ENCODE measurements at places on chromosomes 4 and X.

- DNase-seq, result no peak
Observed at GRCh38 chr4:92334716-92335350, 31.1 kb downstream of the GRID2 start.

GRCh38 chr4:95204873-95205272 lies 343.9 kb downstream of the UNC5C start:
- DNase-seq, result no peak

- no peak for DNase-seq
Observed at GRCh38 chrX:68794461-68794860, 34.4 kb upstream of the EFNB1 start.

DNA sequence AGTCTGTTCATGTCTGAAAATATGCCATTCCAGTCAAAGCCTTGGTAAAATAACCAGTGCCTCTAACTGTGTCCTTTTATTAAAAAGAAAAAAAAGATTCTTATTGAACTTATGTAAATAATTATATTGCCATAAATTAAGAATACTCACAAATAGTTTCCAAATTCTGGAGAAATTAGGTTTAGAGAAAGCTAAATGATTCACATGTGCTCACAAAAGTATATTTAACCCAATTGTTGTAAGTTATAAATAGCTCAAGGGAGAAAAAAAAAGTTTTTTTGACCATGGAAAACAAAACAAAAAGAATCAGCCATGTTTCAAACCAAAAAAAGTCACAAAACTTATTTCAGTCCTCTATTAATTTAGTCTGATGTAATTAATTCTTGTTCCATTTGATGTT lies 25.3 kb upstream of the HERC6 start:
- no peak for DNase-seq

DNA sequence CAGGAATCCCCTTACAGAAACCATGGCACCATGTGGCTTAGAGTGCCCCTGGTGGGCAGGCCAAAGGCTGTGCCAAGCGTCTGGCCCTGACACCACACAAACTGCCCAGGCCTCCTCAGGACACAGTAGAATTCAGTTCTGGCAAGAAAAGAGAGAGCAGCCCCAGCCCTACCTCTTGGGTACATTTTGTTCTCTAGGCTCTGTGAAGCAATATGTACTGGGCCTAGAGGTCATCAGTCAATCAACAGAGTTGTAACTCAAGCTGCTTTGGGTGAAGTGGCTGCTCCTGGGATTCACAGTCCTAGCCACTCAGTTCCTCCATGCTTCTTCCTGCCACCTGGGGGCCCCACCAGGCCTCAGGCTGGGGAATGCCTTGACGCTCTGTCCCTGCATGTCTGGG lies 158.1 kb upstream of the MAMLD1 start:
- no peak for DNase-seq

DNA sequence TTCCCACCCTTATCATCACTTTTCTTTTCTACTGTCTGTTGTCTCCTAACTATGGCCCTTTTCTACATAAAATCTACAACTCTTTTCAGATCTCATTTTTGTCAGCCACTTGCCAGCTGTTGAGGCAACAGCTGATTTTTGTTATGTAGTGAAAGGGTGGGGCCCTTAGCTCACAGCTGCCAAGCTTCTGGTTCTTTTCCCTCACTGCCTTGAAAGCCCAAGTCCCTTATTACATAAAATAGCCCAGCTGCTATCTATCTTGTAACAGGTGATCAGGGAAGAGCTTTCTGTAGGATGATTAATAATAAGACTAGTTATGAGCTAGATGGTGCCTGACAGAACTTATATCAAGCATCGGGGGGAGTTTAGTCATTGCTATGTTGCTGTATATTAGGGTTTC lies 45.9 kb downstream of the ADGRL3 start:
- no peak for DNase-seq

DNA sequence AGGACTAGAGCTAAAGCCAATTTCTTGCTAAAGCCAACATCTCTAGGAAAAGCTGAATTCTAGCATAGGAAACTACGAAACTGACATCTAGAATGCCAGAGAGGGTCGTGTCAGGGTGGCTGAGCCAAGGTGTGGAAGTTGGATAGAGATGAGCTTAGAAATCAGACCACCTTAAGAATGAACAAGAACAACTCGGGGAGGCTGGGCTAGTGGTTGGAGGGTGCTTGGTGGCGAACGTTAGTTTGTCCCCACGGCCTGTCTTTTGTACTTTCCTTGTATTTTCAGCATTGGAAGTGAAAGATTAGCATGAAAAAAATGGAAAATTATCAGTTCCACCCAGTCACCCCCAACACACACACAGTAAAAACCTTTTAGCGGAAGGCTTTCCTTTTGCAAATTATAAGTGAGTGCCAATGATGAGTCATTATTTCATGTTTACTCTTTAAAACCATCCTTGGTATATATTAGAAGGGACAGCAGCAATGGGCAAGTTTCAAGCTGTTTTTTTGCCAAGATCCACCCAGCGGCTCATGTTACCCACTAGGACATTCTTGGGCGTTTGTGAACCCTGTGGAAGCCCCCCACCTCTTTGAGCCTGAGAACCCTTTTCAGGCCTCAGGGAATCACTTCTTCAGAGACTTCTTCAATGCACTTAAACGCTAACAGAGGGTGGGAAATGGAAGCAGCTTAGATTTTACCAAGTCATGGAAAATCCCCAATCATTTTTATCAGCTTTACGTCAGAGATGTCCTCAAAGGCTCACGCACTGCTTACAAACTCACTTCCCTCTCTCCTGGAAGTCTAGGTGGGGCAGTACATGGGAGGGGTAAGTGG lies 4.9 kb upstream of the PPEF1 start:
- DNase-seq, result peak; percentile 3

DNA sequence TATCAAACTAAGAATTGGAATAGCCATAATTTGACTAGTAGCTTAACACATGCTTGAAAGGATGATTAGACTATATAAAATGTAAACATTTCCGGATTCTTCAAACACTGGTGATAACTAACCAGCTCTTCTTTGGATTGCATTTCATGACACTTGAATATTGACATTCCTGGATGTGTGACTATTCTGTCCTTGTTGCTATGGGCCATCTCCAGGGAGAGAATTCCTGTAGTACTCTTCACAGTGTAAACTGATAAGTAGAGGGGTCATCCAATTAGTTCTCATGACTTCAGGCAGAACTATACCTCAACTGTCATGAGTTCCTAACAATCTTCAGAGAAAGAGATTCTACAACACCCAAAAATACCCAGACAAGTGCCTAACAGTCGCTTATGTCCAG lies 1026.7 kb upstream of the TENM3 start:
- no peak for DNase-seq
